ENCODE measurements at places on chromosomes 6 and 20.

DNA sequence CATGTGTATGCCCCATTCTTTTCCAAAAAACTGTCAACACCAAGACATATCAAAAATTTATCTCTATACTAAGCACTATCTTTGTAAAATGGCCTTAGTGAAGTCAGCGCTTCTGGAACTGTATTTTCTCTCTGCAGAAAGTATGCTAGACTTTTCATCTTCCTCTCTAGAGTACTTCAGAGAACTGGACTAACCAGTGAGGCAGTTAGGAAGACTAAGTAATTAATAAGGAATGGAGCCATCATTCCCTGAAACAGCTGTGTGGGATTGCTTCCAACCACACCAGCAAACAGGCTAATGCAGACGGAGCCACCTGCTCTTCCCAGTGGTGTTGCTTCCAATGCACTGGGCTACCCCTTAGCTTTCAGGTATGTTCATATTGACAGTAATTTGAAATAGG, 169.1 kb upstream of the FUT9 start:
- DNase-seq = no peak

DNA sequence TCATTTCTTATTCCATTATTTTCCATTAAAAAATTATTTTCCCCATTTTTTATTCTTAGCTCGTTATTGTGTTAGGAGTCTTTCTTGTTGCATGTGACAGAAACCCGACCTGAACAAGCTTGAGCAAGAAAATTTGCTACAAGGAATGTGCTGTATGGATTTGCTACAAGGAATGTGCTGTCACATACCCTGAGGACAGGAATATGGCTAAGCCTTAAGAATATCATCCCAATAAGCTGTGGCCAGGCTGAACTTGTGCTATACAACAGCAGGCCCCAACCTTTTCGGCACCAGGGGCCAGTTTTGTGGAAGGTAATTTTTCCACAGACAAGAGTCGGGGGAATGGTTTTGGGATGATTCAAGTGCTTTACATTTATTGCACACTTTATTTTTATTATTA, 114.0 kb downstream of the TRMT11 start:
- no peak for DNase-seq

DNA sequence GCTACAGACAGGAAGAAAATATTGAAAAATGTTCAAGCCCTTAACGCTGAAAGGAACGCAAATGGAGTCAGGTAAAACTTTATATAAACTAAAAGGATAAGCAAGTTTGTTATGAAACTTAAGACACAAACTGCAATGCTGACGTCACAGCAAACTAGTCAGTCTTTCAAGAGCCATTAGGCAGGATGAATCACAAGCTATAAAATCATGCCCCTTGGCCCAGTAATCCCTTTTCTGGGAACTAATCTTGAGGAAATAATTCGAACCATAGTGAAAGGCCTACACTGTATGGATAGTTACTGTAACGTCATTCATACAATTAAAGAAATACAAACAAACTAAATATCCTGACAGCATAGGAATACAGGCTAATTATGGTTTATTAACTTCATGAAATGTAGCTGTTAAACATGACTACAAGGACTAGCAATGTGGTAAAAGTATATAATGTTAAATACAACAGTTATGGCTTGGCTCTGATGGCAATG, 42.7 kb upstream of the HINT3 start:
- no peak for DNase-seq

- no peak for DNase-seq
Measured at GRCh38 chr6:149064001-149064659, 253.4 kb upstream of the TAB2 start.

GRCh38 chr6:41039060-41039998, at the start of gene UNC5CL:
UNC5CL (minus strand) TSS chr6:41039221; CDS start chr6:41035074, 4,147 bp downstream.
- DNase-seq = peak; percentile 37

DNA sequence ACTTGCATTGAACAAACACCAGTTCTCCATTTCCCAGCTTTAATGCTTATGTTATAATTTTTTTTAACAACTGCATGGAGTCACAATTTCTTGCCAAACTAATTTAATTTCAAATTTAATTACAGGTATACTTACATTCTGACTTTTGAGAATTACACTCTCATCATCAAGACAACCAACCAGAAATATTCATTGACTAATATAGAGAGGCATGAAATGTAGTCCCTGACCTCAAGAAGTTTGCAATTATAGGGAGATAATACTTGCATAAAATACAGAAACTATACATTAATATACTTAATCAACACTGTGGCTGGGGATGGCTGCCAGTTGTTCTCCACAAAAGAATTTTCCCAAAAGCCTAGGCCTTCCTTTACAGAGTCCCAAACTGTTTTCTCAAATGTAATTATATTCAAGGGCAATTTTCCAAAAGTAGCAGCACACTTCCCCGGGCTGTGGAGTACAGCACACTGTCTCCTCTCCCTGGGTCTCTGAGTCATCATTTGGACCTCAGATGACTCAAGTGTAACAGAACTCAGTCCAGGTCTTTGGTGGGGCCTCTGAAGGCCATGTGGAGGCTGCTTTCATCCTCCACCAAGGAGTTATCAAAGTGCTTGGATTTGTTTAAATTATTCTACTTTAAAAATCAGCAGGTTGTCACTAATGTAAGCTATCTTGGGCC, 114.1 kb downstream of the KIF16B start:
- no peak for DNase-seq

- DNase-seq = no peak
Measured at GRCh38 chr6:164214066-164214465, 799.5 kb downstream of the QKI start.

GRCh38 chr20:58022711-58023110, 205.7 kb downstream of the ANKRD60 start:
- DNase-seq = no peak

All from common myeloid progenitor, CD34-positive (primary cell).